ENCODE measurements at places on chromosomes 11 and 22.

DNA sequence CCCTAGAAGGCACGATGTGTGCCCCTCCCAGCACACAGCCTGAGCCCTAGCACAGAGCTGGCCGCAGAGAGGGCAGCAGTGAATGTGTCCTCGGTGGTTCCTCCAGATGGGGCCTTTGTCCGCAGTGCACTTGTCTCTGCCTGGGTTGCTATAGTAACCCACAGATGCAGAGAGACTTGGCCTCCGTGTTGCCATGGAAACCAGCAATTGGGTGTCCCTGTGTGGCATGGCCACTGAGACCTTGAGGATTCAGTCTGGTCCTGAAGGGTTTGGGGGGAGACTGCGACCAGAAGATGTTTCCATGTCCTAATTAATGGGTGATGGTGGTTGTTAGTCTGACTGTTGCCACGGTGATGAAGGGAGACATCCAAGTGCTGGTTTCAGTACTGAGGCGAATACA, 42.6 kb upstream of the TUB start:
- no peak for DNase-seq

- DNase-seq, result no peak
Observed at GRCh38 chr11:64776875-64777274, 1.5 kb downstream of the SF1 start.

- DNase-seq, result no peak
Observed at GRCh38 chr11:120132645-120133185, 5.2 kb downstream of the TRIM29 start.

- no peak for DNase-seq
Observed at GRCh38 chr11:2446590-2447252, 1.9 kb downstream of the KCNQ1 start.

GRCh38 chr11:83034673-83035014, 37.1 kb downstream of the RAB30 start:
- DNase-seq, result no peak

DNA sequence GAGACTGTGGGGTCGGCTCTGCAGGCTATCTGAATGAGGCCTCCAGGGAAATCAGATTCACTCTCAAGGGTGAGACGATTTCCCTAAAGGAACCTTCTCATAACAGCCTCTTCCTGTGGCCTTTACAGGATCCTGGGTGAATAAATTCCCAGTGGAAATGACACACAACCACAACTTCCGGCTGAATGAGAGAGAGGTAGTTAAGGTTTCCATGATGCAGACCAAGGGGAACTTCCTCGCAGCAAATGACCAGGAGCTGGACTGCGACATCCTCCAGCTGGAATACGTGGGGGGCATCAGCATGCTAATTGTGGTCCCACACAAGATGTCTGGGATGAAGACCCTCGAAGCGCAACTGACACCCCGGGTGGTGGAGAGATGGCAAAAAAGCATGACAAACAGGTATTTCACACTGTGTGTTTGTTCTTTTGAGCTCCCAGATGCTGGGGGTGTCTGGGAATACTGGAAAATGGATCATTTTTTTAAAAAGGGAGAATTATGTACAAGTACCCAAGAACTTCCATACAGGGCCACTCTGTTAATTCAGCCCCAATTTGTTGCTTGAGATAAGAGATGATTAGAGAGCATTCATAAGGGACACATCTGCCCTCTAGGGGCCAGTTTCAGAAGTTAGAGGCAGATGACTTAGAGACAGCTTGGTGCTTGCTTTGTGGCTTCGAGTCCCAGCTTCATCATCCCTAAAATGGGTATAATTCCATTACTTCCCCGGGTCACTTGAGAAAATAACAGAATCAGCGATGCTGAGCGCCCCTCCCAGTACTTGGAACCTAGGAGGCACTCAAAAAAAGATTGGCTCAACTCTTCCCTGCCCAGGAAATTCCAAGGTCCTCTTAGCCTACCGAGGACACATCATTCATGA, 10.2 kb downstream of the SERPIND1 start:
- peak; percentile 58 for DNase-seq

GRCh38 chr11:106228996-106229395, 151.5 kb downstream of the AASDHPPT start:
- no peak for DNase-seq

DNA sequence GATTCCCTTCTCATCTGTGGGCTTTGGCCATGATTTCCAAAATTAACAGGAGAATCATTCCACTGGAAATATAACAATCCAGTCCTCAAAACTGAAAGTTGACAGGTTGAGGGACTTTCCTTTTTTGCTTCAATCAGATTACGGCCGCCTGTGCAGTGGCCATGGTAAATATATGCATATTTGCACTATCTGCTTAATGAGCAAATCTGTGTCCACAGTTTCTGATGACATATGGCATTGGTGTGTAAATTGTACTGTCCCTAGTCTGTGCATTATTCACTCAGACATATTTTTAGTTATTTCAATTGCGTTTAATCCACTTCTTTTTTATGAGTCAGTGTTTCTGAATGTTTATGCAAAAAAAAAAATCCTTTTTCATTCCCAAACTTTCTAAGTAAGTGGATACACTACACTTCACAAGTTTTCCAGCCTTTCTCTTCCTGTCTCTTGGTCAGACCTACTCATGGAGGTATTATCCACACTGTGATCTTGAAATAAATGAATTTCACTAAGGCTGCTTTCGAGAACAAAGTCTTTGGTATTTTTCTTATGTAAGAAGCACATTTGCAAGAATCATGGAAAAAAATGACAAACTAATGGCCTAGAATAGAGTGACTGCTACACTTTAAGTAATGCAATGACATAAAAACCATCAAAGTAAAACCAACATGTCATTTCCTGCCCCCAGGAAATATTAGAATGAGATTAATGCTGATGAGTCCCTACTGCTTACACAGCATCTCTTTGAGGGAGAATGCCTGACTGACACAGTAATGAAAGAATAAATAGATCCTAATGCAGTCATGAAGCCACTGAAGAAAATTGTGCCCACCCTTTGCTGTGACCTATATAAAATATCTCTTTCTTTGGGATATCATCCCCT, 76.4 kb upstream of the MTNR1B start:
- DNase-seq, result no peak

DNA sequence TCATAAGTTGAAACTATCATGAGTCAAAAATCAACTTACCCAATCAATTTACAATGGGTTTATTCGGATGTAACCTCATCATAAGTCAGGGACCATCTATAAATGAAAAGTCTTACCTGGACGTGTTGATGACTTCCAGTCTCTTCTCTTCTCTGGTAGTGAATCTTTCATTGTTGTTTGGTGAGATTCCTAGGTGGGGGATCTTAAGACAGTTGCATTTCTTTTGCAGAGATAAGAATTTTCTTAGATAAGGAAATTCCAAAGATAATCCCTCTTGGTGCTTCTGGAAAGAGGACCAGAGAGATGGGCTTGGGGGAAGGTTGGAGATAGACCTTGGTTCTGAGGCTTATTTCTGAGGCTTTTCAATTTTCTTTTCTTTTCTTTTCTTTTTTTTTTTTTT, 21.3 kb upstream of the BACE1-AS start:
- no peak for DNase-seq

- no peak for DNase-seq
Observed at GRCh38 chr22:37440875-37441274, 13.6 kb upstream of the ELFN2 start.

- DNase-seq, result no peak
Observed at GRCh38 chr22:29121124-29121523, 48.3 kb downstream of the KREMEN1 start.

GRCh38 chr11:130882138-130882551, 34.1 kb downstream of the SNX19 start:
- DNase-seq, result no peak

- no peak for DNase-seq
Observed at GRCh38 chr11:62600367-62601121, 1.1 kb downstream of the MTA2 start.

DNA sequence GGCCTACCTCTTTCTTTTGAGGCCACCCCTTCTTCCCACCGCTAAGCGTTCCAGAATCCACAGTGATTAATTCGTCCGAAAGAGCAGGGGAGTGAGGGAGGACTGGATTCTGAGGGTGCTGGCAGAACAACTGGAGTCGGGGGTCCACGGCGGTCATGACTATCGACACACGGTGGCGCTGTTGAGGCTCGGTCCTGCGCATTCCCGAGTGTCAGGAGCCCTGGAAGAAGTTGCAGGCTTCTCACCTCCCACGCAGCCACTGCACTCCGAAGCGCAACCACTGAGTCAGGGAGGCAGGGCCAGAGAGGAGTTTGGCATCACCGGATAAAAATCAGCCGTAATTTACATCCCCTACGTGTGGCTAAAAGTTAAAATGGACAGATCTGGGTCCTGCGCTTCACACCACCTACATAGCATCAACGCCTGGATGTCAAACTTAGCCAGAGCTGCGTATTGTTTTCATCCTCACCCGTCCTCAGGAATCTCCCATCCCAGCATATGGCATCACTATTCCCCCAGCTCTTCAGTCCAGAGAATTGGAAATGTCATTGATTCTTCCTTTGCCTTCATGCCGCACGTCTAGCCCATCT, 10.7 kb upstream of the CTSF start:
- DNase-seq, result peak; percentile 80

- DNase-seq, result peak; percentile 54
Observed at GRCh38 chr22:35437049-35437448, 37.1 kb downstream of the MCM5 start.

DNA sequence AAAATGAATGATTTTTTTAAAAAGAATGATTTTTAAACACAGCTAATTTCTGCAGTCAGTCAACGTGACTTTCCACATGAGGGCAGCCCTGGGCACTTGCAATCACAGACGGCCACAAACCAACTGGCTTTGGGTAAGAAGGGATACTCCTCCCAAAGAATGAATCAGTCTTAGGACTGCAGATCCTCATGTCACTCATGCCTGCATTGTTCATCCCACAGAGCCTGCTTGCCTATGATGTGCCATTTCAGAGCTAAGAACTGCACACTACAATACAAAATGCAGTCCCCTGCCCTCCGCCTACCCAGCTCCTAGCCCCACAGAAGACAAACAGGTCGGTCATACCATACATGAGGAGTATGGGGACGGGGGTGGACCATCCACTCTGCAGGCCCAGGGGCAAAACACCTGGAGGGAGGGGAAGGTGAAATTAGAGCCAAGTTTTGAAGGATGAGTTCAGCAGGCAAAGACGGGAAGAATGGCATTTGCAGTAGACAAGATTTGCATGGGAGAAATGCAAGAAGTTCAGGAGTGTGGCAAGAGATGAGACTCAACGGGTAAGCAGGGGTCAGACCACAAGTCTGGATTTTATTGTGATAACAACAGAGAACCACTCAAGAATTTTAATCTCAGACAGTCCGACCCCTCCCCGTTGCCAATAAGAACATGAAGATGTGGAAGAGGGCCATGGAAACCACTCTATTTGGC, 24.7 kb downstream of the PACSIN2 start:
- peak; percentile 24 for DNase-seq

GRCh38 chr11:78645226-78646202, 70.8 kb upstream of the NARS2 start:
- DNase-seq, result peak; percentile 62

GRCh38 chr11:70738661-70739060, 340.3 kb downstream of the CTTN start:
- DNase-seq, result no peak

Data from WERI-Rb-1 (cell line).